ENCODE measurements at places on chromosomes 4 and X.

DNA sequence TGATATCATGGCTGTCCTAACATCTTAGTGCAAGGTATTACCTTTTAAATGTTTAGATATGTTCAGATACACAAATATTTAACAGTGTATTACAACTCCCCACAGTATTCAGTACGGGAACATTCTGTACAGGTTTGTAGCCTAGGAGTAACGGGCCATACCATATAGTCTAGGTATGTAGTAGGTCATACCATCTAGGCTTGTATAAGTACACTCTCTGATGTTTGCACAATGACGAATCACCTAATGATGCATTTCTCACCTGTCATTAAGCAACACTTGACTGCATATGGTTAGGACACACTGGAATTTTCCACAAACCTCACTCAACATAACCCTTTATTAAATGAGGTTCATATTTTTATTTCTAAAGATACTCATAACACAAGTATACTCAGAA, 67.7 kb downstream of the THOC2 start:
- peak; percentile 48 for DNase-seq

DNA sequence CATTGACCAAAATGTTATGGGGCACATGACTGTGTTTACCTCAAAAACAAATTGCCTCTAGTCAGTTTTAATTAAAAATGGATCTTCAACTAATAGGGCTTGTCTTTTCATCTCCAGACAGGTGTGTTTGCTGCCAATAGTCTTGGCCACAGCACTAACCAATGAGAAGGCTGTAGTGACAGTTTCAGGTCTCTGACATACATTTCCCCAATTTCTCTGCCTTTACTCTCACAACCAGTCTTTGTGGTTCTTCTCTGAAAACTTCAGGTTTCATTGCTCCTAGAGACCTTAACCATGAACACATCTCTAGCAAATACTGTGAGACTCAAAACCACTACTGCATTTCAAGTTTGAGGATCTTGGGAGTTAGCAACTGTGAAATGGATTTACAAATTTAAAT, 3.5 kb upstream of the EDNRA start:
- no peak for DNase-seq

DNA sequence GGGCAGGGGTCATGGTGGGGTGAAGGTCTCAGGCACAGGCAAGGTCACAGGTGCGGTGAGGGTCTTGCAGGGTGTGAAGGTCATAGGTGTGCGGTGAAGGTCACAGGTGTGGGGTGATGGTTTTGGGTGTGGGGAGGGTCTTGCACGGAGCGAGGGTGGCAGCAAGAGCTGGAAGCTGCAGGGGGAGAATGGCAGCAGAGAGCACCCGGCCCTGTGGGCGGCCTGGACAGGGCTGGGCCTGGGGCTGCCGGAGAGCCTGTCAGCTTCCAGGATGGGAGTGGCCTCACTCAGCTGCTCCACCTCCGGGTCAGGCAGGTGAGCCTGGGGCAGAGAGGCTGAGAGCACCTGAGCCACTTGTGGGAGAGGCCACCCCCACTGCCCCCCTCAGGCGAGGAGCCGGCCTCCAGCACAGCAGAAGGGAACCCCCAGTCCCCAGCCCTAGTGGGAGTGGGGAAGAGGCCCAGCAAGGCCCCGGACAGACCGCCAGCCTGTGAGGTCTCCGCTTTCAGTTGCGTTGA, 1.5 kb downstream of the MSANTD1 start:
- no peak for DNase-seq

GRCh38 chrX:72317139-72317538, 11.4 kb upstream of the CITED1 start:
- DNase-seq: no peak

DNA sequence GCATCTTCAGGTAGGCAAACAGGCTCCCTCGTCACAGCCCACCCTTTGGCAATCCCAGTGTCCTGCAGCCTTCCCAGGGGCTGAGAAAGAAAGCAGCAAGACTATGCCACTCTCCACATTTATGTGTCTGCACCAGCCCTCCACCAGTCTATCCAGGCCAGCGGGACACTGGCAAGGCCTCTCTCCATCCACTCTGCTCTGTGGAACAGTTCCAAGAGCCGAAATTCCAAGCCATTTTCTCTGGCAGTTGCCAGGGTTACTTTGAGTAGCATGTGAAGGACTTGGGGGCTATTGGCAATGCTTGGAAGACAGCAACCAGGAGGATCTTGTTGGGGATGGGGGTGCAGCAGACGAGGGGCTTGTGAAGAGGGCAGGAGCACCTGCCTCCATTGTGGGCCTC, 52.1 kb downstream of the TSC22D3 start:
- DNase-seq: no peak

DNA sequence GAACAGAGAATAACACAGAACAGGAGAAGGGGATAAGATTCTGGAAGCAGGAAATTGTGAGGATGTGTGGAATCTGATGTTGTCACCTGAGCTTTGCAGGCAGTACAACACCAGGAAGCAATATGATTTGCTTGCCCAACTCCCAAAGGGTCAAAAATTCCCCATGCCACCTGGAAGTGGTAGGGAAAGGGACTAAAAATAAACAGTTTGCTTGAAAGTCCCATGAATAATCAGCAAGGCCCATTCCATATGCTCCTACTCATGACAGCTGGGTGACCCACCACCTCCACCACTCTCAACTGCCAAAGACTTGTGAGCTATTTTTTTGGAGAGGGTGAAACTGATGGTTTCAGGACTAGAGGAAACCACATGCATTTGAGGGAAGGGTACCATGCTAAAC, 168.4 kb downstream of the KCNIP4 start:
- no peak for DNase-seq

DNA sequence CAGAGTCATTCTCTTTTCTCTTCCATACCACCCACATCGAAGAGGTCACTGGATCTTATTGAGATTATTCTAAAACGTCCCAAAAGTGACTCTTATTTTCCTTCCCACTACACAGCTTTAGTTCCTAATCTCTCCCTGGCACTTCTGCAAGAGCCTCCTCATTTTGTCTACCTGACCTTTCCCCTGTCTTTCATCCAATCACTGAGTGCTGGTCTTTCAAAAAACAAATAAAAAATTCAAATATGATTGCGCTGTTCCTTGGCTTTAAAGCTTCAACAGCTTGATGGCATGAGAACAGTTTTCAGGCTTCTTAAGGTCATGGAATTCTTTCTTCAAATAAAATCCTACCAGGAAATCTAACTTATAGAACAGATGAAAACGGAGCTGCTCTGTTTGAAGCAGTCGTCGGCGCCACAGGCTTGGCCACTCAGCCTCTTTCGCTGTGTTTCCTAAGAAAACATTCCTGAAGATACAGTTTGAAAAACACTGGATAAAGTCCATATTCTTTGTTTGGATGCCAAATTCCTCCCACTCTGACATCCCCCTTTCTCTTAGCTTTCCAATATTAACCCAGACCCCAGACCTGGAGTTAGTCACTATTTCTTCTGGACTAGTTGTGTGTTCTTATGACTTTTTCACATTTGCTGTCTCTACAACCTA, 12.5 kb downstream of the SYTL5 start:
- DNase-seq: no peak

- no peak for DNase-seq
Observed at GRCh38 chr4:1243451-1244080, 5.4 kb downstream of the CTBP1 start.
